ENCODE measurements at places on chromosomes 2 and 18.

DNA sequence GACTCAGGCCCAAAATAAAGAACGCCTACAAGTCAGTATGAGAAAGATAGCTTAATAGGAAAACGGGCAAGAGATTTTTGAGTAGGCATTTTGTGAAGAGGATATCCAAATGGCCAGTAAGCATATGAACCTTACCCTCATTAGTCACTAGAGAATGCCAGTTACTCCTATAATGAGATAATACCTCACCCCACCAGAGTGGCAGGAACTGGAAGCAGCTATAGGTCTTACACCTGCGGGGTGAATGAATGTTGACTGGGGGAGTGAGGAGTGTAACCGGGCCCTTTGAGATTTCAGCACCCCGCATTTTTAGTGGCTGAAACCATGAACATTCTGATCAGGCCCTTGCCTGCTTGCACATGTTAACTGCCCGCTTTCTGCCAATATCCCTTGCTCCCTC is 7.5 kb upstream of the PTPN2 start:
- no peak for DNase-seq

GRCh38 chr18:60506190-60506589 is 133.6 kb upstream of the MC4R start:
- no peak for DNase-seq

DNA sequence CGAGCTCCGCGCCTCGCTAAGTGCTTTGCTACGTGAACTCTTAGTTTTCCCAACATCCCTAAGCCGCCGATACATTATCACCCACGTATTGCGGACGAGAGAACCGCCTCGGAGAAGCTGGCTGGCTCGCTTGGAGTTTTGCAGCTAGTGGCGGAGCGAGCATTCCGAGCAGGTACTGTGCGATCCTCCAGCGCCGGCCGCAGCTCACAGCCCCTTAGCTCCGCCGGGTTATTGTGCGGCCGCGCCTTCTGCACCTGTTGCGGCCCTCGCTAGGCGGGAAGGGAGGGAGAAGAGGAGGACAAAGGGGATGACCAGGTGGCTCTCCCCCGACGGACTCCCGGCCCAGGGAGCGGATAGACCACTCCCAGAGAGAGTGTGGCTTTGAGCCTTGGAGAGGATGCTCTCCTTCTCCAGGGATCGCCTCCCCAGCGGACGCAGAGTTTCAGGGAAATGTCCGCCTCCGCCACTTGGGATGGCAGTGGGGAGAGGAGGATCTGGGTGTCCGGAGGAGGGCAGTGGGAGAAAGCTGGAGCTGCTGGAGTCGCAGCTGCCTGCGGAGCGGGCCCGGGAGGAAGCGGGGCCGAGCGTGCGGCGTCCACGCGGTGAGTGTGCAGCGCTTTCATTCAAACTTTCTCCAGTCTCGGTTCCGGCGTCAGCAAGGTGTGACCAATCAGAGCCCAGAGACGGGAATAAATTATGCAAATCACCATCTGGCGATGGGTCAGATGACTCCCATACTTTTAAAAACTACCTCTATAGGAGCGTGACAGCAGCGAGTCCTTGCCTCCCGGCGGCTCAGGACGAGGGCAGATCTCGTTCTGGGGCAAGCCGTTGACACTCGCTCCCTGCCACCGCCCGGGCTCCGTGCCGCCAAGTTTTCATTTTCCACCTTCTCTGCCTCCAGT is at the start of gene LIPG:
Gene LIPG (plus strand): TSS at position 769 of the 905 bp plus-strand sequence. CDS start 252 bp downstream, outside the sequence.
- no peak for DNase-seq

- DNase-seq: no peak
These were observed 149.3 kb upstream of the PGAP1 start for GRCh38 chr2:197075754-197076337.

DNA sequence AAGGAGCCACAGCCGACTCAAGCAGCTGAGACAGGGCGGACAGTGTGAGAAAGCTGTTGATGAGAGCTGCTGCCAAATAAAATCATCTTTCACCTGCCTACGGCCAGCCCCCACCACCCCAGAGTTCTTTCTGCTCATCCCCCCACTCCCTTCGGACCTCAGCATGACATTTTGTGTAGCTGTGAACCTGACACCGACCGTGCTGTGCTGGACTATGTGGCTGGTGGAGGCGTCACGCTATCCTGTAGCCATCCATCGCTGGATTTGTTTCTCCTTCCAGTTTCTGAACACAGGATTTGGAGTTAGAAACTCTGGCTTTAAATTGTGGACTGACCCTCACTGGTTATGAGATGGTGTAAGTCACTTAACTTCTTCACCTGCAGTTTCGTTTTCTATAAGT is 317.3 kb downstream of the DCDC2C start:
- DNase-seq: no peak
